ENCODE measurements at places on chromosomes 12 and 14. TPM values are rescaled to one million over a fixed set of nuclear protein-coding genes. Genes with fewer than 3 reads are reported as not detected.

The LRRC43 gene
- total RNA-seq, result 1.8 TPM

The LRP1-AS gene
- not detected for total RNA-seq

The SAMD15 gene
- total RNA-seq, result 0.33 TPM

The ASIC1 gene
- 1.8 TPM for total RNA-seq

The CKB gene
- total RNA-seq, result 69.9 TPM

The CLEC4C gene
- total RNA-seq, result not detected

The MYH6 gene
- total RNA-seq, result not detected

The ESRRB gene
- total RNA-seq, result not detected

The RIMBP2 gene
- 0.17 TPM for total RNA-seq

The OAS1 gene
- total RNA-seq, result 3.6 TPM

The CIROP gene
- total RNA-seq, result 1.0 TPM

The CHPT1 gene
- total RNA-seq, result 62.9 TPM

The ABCC9 gene
- total RNA-seq, result 9.9 TPM

The CMKLR1 gene
- under 0.01 TPM for total RNA-seq

The CELA1 gene
- not detected for total RNA-seq

The FITM1 gene
- under 0.01 TPM for total RNA-seq

The GXYLT1 gene
- 10.5 TPM for total RNA-seq

The SELPLG gene
- total RNA-seq, result 0.51 TPM

The MYF5 gene
- total RNA-seq, result not detected

The PMCH gene
- total RNA-seq, result not detected

The COQ6 gene
- 13.4 TPM for total RNA-seq

The KDM5A gene
- 48.0 TPM for total RNA-seq

The FSCB gene
- total RNA-seq, result not detected

The PZP gene
- total RNA-seq, result not detected

The LRRC10 gene
- not detected for total RNA-seq

The KRT78 gene
- not detected for total RNA-seq

The TUNAR gene
- total RNA-seq, result not detected

The EMC9 gene
- total RNA-seq, result 12.3 TPM

The SMIM41 gene
- 2.0 TPM for total RNA-seq

The KRT80 gene
- total RNA-seq, result 0.17 TPM

Measured in fibroblast of lung (primary cell).